ENCODE measurements at places on chromosomes 3 and 15.

GRCh38 chr3:47716656-47717055 is 65.0 kb downstream of the SMARCC1 start:
- no peak for DNase-seq

DNA sequence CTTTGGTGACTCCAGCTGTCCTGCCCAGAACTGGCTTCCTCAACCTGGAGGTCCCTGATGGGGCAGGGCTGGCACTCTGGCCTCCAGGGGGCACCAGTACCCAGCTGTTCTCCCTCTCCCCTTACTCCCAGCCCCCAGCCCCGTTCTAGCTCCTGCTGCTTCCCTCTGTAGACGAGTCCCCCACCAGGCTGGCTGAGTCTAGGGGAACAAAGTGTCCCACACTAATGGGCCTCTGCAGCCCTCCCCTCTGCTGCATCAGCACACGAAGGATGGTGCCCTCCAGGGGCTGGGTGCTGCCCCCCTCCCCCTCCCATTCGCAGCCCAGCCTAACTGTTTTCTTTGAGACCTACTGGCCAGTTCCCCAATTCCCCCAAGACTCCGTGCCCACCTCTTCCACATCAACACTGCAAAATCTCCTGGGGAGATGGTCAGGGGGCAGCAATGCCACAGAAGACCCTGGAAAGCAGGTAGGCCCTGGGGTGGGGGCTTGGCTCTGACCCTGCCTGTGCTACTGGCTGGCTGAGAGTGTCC is 4.2 kb downstream of the RHCG start:
- no peak for DNase-seq

GRCh38 chr3:144052275-144052674 is 80.7 kb downstream of the DIPK2A start:
- DNase-seq = no peak

DNA sequence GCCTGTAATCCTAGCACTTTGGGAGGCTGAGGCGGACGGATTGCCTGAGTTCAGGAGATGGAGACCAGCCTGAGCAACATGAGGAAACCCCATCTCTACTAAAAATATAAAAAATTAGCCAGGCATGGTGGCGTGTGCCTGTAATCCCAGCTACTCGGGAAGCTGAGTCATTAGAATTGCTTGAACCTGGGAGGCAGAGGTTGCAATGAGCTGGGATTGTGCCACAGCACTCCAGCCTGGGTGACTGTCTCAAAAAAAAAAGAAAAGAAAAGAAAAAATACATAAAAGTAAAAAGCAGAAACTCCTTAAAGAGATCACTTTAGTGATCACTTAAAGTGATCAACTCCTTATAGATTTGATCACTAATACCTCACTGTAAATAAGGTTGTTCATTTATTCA is 78.0 kb downstream of the GMPS start:
- DNase-seq = no peak

- no peak for DNase-seq
Observed at GRCh38 chr3:128480717-128481437, 12.1 kb downstream of the GATA2 start.

- DNase-seq = no peak
Observed at GRCh38 chr3:53155760-53156159, 5.2 kb upstream of the PRKCD start.

- DNase-seq = no peak
Observed at GRCh38 chr15:38041576-38041975, 107.1 kb downstream of the TMCO5A start.

- DNase-seq = no peak
Observed at GRCh38 chr3:16468336-16469098, 45.0 kb downstream of the RFTN1 start.

GRCh38 chr3:46854555-46854991 is 8.7 kb downstream of the MYL3 start:
- DNase-seq = no peak

DNA sequence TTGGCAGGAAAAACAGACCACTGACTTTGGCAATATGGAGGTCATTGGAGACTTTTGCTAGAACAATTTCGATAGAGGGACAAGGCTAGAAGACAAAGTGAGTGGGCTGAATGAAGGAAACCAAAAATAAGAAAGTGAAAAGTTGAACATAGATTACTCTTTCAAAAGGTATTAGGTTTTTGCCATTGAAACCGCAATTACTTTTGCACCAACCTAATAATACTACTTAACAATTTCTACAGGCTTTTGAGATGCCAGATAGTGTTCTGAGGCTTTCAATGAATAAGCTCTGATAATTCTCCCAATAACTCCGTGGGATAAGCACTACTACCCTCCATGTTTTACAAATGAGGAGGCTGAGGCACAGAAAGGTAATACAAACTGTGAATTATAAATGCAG is 85.0 kb downstream of the MDFIC2 start:
- no peak for DNase-seq

DNA sequence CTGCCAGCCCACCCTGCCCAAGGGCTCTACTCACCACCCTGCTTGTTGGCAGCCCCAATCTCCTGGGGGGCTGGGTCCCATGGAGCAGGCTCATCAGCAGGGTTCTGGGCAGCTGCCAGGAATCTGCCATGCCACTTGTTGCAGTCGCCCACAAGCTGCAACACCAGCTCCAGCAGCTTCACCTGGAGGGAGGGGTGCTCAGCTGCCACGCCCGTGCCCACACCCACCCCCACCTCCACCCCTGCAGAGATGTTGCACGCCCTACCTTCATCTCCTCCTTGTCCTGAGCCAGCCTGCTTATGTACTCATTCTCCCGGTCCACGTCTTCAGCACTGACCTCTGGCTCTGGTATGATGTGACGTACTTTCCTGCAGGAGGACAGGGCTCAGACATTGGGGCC is 77.9 kb upstream of the C2CD4B start:
- no peak for DNase-seq

- DNase-seq = no peak
Observed at GRCh38 chr3:29181149-29181780, 99.6 kb upstream of the RBMS3 start.

DNA sequence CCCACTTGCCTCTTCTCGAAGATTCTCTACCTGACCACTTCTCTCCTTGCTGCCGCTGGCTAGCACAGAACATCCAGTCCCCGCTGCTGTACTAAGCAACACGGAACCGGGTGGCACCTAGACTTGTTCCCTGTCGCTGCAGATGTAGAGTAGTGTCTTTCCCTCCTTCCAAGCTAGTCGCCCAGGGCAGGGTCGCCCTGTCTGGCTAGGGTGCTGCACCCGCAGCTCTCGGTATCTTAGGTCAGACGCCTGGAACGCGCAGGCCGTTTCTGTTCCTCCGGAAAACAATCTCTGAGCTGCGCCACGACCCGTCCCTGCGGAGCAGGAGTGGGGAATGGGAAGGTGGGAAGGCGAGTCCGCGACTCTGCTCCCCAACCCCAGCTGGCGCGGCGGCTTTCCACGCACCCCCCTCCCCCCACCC is 758 bp upstream of the SNX33 start:
- DNase-seq = no peak

- no peak for DNase-seq
Observed at GRCh38 chr3:69113536-69113935, 8.9 kb downstream of the LMOD3 start.

GRCh38 chr3:148460686-148461085 is 237.0 kb upstream of the AGTR1 start:
- no peak for DNase-seq

GRCh38 chr15:70036585-70037291 is 61.0 kb downstream of the TLE3 start:
- no peak for DNase-seq

DNA sequence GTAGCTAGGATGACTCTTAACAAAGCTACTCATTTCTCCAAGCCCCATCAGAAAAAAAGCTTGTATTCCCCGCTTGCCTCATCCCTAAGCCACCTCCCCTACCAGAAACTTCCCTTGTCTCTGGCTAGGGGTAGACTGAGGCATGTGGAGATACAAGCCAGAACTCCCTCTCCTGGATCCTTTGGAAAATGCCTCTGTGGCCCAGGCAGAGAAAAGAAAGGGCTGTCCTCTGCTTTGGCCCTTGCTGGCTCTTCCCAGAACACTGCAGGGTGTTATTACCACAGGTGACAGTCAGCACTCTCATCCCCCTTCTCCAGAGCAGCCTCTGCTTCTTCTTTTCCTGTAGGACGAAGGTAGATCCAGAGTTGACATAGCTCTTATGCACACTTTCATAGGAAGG is 15.2 kb downstream of the RMDN3 start:
- no peak for DNase-seq

DNA sequence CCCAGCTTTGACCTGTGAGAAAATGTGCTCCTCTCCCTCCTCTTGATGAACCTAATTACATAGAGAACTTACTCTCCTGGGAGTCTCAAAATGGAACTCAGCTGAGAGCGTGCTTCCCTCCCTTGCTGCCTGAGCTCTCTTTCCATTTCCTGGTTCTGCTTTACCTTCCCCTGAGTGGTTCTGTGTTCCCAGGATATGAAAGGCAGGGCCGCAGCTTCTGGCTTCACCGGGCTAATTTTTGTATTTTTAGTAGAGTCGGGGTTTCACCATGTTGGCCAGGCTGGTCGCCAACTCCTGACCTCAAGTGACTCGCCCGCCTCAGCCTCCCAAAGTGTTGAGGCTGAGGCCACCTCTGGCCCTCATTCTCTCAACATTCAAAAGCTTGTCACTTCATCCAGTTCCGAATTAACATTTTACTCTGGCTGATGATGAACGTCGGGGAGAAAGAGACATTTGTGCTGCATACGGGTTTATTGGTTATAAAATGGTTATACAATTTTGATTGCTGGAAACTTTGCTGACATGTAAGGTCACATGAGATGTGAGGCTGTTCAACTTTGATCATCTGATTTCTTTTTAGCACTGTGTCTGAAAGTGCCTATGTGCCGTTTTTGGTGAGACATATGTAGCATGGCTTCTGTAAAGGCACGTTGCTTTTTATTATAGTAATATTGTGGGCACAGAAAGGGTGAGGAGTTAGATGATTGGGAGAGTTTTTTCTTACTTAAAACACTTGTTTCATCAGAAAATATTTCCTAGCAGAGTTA is 6.6 kb downstream of the PLS1 start:
- DNase-seq = no peak

Measured in caudate nucleus (tissue), 63 donors.